Right atrium auricular region (tissue), 2 donors: ENCODE measurements at places on chromosomes 4 and X. TPM values are rescaled to one million over a fixed set of nuclear protein-coding genes. Genes with fewer than 3 reads are reported as not detected.

The NWD2 gene
- 0.07 TPM for total RNA-seq

The SSX3 gene
- total RNA-seq: not detected

DNA sequence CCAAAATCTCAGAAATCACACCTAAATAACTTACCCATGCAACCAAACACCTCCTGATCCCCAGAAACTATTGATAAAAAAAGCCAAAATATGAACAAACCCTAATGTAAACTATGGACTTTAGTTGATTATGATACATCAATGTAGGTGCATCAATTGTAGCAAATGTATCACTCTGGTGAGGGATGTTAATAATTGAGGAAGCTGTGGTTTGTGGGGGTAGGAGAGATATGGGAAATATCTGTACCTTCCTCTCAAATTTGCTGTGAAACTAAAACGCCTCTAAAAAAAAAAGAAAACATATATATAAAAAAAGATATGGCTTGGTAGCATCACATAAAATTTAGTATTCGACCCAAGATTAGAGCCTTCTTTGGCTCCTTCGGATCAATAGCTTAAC lies 144.3 kb upstream of the CPEB2 start:
- no peak for DNase-seq

DNA sequence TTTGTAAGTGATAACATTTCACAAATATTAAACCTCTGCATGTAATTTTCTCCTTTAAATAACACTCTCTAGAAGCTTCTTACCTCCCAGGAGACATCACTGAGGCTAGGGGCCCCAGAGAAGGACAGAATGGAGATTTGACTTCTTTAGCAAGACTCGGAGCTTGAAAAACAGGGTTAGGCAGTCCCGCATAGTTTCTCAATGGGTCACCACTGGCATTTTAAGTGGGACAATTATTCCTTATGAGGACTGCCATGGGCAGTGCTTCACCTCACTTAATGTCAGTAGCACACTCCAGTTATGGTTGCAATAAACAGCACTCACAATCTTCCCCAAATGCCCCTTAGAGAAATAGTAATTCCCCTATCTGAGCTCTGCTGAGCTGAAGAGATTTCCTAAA lies 66.7 kb upstream of the NOCT start:
- DNase-seq: no peak
